ENCODE measurements at places on chromosomes 7 and 10. TPM values are rescaled to one million over a fixed set of nuclear protein-coding genes. Genes with fewer than 3 reads are reported as not detected.

Gene VIPR2
- total RNA-seq = under 0.01 TPM

Gene ATE1
- total RNA-seq = 26.2 TPM

Gene MKX
- 0.83 TPM for total RNA-seq

Gene ENKUR
- under 0.01 TPM for total RNA-seq

Gene SYT15
- 0.15 TPM for total RNA-seq

Gene NUTM2E
- total RNA-seq = not detected

Gene CYP3A7
- 0.33 TPM for total RNA-seq

Gene SBDS
- total RNA-seq = 87.3 TPM

Gene PDLIM1
- total RNA-seq = 15.0 TPM

Gene DRGX
- total RNA-seq = not detected

Gene CLDN4
- total RNA-seq = 1.7 TPM

Gene ZNF239
- total RNA-seq = 5.5 TPM

Gene EIF3B
- 189 TPM for total RNA-seq

Gene FAM25A
- not detected for total RNA-seq

Gene FXYD4
- total RNA-seq = not detected

Gene TSPAN15
- 0.44 TPM for total RNA-seq

Gene LAMTOR4
- total RNA-seq = 108 TPM

Gene KCNH2
- total RNA-seq = 0.33 TPM

Gene UPK3B
- not detected for total RNA-seq

Gene PDGFA
- 2.5 TPM for total RNA-seq

Gene LRRC17
- 82.2 TPM for total RNA-seq

Gene TMEM209
- 10.0 TPM for total RNA-seq

Gene EPHB6
- 8.8 TPM for total RNA-seq

Gene TRPV5
- not detected for total RNA-seq

Gene TMEM176A
- 0.33 TPM for total RNA-seq

Gene SOSTDC1
- 0.15 TPM for total RNA-seq

Gene EMX2
- not detected for total RNA-seq

Measured in smooth muscle cell of trachea (primary cell).